HEK293T (cell line): ENCODE measurements at places on chromosomes 2 and 18.

- DNase-seq = peak; percentile 51
These were observed 151.7 kb upstream of the POU3F3 start for GRCh38 chr2:104702031-104702850.

DNA sequence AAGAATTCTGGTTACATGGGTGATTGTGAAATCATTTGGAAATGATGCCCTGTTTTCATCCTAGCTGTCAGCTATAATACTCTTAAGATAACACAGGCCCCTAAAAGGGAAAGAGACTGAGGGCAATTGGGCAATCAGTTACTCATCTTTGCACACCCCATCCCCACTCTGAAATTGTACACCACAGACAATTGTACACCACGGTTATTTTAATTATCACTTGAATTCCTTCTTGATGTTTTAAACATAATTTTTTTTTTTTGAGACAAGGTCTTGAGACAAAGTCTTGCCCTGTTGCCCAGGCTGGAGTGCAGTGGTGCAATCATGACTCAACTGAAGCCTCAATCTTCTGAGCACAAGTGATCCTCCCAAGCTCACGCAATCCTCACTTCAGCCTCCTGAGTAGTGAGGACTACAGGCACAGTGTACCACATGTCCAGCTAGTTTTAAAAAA, 862.4 kb upstream of the ACVR2A start:
- no peak for DNase-seq

DNA sequence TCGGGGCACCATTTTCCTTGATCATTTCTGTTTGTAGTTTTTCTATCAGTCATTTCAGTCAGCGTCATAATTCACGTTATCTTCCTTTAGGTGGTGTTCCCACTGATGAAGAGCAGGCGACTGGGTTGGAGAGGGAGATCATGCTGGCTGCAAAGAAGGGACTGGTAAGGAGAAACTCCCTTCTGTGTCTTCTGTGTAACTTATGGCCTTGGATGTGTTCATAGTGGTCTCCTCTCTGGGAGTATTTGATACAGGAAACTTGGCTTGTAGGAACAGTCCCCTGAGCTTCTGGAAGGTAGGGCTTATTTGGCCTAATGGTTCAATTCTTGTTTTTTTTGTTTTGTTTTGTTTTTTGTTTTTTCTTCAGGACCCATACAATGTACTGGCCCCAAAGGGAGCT, 1.1 kb downstream of the COX5B start:
- no peak for DNase-seq

- DNase-seq = no peak
These were observed 3.5 kb downstream of the CABYR start for GRCh38 chr18:24142376-24142775.

DNA sequence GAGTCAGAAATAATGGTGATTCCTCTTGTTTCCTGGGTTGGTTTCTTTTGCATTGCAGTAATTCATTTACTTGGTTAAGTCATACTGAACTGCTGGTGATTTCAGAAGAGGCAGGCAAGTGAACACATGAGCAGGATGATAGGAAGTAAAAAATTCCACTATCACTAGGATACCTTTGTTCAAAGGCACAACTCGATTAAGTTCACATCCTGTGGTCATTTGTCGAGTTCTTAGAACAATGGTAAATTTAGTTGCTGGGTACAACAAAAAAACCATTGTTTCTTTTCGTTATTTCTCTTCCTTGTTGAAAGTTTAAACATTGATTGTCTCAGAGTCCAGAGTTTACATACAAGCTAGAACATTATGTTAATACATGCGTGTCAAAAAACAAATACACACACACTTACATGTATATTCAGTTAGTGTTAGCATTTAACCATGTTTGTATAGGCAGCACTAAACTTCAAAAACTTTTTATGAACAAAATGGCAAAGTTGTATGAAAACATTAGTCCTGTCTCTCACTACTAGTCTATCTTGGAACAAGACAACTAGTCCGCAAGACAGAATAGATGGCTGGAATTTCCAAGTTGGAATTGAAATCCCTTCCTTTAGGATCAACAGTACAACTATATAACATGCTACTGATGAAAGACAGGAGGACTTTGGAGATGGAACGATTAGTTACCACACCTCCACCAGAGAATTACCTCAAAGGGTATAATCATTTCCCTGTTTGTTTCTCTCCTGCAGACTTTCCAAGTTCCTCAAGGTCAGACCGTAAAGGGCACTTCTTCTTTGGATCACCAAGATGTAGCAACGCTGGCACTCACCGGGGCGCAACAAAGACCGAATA, 26.2 kb downstream of the STK39 start:
- DNase-seq = no peak

DNA sequence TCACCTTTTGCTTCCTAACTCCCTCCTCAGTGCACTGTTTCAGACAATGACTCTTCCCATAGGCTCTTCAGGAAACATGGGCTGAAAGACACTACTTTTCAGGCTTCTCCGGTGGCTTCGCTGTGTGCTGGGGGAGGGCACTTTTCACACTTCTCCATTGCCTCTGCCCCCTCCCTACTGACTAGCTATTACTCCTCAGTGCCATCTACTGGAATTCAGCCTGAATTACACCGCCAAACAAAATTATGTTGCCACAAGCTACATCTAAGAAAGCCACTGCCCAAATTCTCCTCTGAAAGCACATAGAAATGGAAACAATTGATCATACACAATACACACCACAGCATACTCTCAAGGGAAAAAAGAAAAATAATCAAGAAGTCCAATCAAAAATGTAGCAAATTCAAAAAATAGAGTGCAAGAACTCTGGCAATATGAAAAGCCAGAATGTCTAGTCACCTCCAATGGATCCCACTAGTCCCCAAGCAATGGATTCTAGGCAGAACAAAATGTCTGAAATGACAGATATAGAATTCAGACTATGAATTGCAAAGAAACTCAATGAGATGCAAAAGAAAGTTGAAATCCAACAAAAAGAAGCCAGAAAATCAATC, 1139.4 kb upstream of the GYPC start:
- peak; percentile 39 for DNase-seq

GRCh38 chr2:148994341-148994740, 44.2 kb upstream of the LYPD6B start:
- no peak for DNase-seq

DNA sequence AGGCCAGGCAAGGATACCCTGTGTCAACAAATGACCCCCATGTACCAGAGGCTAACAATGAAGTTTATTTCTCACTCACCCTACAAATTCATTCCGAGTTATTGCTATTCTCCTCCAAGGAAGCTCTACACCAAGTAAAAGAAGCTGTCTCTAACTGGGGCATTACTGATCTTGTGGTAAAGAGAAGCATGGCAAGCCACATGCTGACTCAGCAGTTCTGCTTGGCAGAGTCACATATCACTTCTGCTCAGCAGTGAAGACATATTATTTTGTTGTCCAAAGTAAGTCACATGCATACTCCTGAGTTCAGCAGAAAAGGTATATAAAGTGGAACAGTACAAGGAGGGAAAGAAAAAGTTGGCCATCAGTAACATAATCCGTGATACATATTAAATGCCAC, 315.8 kb downstream of the GULP1 start:
- DNase-seq = no peak

GRCh38 chr2:2686222-2686621, 355.1 kb upstream of the MYT1L start:
- no peak for DNase-seq

DNA sequence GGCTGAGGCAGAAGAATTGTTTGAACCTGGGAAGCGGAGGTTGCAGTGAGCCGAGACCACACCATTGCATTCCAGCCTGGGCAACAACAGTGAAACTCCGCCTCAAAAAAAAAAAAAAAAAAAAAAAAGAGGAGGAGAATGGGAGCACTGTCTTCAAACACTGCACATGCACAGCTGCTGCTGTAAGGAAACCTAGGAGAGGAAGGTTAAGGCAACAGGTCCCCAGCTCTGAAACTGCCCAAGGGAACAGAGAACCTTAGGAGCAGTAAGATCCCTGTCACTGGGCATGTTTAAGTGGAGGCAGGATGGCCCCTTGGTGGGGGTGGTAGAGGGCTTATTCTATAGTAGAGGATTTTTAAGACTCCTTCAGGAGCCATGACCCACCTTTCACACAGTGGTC, 111.2 kb downstream of the CLIP4 start:
- no peak for DNase-seq
